ENCODE measurements at places on chromosomes 7 and 10.

DNA sequence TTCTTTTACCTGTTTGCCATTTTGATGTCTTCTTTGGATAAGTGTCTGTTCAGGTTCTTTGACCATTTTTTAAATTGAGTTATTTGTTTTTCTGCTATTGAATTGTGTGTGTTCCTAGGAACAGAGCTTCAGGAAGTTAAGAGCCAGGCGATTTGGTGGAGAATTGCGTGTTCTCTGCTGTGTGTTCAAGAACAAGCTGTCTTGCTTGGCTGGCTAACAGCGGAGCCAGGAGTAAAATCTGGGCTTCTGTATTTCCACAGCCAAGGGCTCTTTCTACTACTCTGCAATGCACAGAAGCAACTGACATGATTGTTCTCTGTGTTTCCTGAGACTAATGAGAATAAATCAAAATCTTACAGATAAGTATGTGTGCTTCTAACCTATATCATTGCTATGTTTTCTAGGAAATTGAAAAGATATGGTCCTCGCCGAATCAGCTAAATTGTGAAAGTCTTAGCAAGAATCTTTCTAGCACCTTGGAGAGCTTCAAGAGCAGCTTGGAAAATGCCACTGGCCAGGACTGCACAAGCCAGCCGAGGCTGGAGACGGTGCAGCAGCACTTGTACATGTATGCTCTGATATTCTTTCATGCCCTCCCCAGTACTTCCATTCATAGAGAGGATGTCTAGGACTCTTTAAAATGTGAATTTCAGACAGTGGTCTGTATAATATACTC lies 124.2 kb downstream of the ABCA13 start:
- no peak for DNase-seq

DNA sequence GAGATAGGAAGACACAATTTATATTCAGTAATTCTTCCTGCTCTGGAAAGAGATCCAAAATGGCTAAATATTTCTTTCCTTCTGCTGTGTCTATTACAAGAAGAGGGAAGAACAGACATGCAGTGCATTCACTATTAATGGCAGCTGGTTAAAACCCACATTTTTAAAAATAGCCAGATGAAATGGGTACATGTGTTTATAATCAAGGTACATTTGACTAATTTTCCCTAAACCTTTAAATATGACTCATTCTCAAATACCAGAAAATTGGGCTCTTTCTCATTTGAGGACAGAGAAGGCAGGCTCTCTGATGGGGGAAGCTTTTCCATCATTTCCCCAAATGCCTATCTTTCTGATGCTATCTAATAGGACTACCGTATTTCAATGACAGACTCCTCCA lies 215.7 kb upstream of the HABP2 start:
- DNase-seq = no peak

DNA sequence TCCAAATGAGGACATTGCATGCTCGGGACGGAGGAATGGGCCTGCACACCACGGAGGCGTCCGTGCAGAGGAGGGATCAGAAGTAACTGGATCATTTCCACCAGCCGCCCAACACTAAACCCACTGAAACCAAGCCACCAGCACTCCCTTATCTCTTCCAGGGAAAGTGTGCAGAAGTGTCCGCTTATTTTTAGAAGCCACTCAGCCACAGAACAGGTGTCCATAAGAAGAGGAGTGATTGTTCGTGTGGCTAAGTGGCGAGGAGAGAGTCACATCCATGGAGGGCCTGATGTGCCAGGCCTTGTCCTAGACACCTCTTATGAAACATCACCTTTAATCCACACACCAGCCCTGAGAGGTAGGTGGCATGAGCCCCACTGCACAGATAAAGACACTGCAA lies 407.9 kb upstream of the NPVF start:
- no peak for DNase-seq

GRCh38 chr10:72841487-72841886 lies 52.1 kb upstream of the OIT3 start:
- DNase-seq = no peak

DNA sequence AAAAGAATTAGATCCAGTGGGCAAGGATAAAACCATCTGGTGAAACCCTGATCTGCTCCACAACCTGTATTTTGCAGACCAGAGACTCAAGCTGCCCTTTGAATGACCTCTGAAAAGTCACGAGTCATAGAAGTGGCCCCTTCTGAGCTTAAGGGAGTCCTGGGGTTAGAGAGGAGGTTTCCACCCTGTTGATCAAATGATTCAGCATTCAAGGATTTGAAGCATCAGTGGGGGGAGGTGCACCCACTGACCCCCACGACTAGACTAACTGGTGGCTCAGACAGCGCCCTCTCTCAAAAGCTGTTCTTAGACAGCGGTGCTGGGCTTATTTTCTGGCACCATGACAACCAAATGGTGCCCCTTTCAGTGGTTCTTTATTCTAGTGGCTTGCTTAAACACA lies 44.3 kb downstream of the PLCE1 start:
- DNase-seq = no peak

GRCh38 chr10:125137601-125138438 lies 22.5 kb downstream of the CTBP2 start:
- DNase-seq = no peak

- no peak for DNase-seq
Measured at GRCh38 chr10:109386921-109387320, 536.4 kb downstream of the XPNPEP1 start.

GRCh38 chr10:4214908-4215307 lies 429.9 kb upstream of the KLF6 start:
- DNase-seq = no peak

- no peak for DNase-seq
Measured at GRCh38 chr10:16314259-16314658, 122.6 kb upstream of the PTER start.

- DNase-seq = no peak
Measured at GRCh38 chr7:1087952-1088920, at the start of gene GPER1. GPER1 (plus strand) TSS chr7:1088113; CDS start chr7:1091729, 3,616 bp downstream.

DNA sequence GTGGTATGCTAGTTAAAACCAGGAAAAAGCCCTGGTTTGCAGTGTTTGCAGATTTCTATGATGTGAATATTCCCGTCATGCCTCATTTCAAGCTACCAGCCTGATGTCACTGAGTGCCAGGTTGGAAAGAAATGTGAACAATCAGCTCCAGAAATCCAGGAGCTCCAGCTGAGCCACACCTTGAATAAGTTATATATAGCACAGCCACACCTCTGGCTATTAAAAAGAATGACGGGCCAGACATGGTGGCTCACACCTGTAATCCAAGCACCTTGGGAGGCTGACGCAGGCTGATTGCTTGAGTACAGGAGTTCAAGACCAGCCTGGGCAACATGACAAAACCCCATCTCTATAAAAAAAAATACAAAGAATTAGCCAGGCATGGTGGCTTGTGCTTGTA lies 18.7 kb upstream of the SLF2 start:
- DNase-seq = no peak

- DNase-seq = no peak
Measured at GRCh38 chr7:27686315-27686714, 23.6 kb upstream of the HIBADH start.

GRCh38 chr10:77308084-77308732 lies 329.4 kb downstream of the KCNMA1 start:
- no peak for DNase-seq

DNA sequence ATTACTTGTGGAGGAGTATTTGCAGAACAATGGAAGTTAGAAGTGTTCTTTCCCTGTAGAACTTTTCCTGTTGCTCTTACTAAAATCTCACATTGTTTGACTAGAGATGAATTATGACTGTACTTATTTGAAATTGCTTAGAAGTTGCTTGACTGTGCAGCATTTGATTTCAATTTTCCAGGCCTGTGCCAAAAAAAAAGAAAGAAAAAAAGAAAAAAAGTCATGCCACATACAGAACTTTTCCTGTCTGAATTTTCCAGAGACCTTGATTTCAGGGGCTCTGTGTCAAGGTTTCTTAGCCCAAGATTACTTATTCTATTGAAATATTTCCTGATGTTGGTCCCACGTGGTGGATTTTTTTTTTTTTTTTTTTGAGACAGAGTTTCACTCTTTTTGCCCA lies 3.5 kb upstream of the FAM171A1 start:
- no peak for DNase-seq

GRCh38 chr10:78483641-78484040 lies 450.0 kb downstream of the RPS24 start:
- no peak for DNase-seq

DNA sequence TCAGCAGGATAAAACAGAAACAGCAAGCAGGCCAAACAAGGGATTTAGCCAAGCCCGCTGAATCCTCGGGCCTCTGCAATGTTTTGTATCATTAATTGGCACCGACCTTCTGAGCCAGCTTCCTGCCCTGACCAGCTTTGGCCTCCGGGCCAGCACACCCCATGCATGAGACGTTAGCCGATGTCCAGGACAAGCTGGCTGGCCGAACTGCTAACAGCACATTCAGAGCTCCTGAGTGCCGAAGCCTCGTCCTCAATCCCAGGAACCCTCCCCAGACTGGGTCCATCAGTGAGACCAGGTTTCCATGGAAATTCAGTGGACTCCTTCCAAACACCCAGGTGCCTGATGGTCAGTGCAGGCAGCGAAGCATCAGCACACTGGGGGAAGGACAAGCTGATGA lies 134.3 kb upstream of the PFKP start:
- DNase-seq = no peak

DNA sequence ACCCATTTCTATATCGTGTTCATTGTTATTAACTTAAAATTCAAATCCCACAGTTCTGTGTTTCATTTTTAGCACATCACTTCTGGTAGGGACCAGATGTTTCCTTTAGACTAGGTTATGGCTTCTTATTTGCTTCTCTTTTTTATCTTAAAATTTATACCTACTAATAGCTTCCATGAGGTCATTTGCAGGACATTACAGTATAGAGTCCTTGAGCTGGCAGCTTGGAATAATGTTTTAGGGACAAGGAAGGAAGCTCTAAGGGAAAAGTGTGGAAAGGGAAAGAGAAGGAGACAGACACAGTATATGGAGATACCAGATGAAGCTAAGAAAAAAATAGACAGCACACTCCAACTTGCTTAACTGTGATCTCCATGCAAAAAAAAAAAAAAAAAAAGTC lies 48.8 kb upstream of the CD36 start:
- DNase-seq = no peak

DNA sequence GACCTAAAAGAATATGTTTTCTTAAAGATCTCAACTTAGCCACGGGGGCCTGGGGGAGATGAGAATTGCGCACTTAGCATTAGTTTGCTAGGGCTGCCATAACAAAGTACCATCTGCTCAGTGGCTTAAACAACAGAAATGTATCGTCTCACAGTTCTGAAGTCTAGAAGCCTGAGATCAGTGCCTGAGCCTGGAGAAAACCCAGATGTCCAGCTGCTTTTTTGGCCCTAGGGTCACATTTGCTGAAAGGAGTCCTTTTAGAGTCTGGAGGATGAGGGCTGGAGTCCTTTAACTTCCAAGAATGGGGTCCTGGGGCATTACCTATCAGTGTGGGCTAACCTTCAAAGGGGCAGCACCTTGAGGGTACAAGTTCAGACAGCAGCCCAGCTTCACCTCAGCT lies 48.2 kb downstream of the SMURF1 start:
- no peak for DNase-seq

GRCh38 chr7:130921391-130922180 lies 187.6 kb upstream of the KLF14 start:
- DNase-seq = no peak

DNA sequence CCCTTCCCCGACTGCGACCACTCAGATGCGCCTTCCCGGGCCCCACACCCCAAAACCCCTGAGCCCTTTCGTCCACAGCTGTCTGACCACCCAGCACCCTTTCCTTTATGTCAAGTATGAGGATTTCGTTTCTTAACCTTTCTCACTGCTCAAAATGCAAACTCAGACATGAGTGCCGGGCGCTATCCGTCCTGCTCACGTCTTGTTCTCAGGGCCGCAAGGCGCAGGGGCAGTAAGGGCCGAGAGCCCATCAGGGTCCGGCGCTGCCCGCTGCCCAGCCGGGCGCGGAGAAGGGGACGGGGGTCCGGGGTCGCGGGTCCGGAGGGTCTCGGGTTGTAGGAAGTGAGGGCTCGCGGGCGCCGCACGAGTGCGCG lies 670 bp upstream of the RBM33 start:
- DNase-seq = no peak

- no peak for DNase-seq
Measured at GRCh38 chr7:55363386-55364170, 1.6 kb upstream of the LANCL2 start.

DNA sequence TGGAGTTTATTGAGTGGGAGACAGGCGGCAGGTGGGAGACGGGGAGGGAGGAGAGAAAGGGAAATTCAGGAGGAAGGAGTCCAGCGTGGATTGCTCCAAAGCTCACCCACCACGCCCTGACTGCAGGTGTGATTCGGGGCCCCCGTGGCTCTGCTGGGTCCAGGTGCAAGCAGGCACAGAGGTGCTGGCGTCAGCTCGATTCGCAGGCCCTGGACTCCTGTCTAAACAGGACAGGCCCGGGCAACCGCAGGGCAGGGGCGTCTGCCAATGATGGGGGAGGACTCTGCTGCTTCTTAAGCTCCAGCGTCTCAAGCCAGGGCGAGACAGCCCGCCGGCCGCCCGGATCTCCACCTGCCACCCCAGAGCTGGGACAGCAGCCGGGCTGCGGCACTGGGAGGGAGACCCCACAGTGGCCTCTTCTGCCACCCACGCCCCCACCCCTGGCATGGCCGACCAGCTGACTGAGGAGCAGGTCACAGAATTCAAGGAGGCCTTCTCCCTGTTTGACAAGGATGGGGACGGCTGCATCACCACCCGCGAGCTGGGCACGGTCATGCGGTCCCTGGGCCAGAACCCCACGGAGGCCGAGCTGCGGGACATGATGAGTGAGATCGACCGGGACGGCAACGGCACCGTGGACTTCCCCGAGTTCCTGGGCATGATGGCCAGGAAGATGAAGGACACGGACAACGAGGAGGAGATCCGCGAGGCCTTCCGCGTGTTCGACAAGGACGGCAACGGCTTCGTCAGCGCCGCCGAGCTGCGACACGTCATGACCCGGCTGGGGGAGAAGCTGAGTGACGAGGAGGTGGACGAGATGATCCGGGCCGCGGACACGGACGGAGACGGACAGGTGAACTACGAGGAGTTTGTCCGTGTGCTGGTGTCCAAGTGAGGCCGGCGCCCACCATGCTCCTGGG lies at the start of gene CALML3:
Gene CALML3, plus strand, starts transcription at position 321 of the 920 bp plus-strand sequence. Its CDS starts 125 bp downstream, at position 446.
- DNase-seq = no peak

GRCh38 chr10:3108033-3108432 lies 40.7 kb downstream of the PFKP start:
- no peak for DNase-seq

- no peak for DNase-seq
Measured at GRCh38 chr10:71719042-71719441, 536 bp downstream of the C10orf105 start.

DNA sequence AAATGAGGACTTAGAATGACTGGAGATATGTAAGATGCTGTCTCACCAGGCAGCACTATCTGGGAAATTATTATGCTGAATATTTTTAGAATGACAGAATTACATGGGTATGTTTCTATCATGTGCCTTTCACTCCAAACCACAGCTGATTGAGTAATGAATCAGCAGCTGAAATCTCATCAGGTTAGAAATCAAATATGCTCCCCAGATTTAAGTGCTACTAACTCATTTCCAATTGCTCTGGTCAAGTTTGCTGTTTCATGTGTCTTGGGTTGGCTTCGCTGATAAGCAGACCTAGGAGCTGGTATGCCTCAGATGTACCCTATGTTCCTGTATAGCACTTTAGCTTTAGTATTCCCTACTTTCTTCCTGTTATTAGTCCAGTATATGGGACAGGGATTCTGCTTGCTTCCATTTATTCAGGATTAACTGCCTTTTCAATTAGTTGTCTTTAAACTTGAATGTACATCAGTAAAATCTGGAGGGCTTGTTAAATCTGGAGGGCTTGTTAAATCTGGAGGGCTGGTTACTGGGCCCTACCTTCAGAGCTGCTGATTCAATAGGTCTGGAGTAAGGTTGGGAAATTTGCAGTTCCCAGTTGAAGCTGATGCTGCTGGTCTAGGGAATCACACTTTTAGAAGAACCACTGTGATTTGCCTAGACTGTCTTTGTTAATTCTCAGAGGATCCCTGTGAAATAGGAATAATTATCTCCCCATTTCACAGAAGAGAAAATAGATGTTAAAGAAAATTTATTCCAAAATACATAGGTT lies 172.9 kb downstream of the DKK1 start:
- no peak for DNase-seq

Data from GM12864 (cell line).